ENCODE measurements at places on chromosomes 1 and 21.

GRCh38 chr1:101769520-101769919 lies 227.2 kb downstream of the OLFM3 start:
- DNase-seq = no peak

DNA sequence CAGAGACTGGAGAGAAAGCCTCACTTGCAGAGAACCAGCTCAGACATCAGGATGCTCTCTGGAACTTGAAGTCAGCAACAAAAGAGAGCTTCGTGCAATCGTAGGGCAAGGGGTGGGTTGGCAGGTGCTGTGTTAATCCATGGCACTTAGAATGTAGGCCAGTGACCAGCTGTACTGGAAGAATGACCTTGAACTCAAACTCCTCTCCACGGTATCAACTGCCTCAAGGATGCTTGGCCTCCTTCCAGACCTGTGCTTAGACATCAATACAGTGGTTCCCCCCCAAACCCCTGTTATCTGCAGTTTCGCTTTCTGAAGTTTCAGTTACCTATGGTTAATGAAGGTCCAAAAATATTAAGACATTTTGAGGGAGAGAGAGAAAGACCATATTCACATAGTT lies 6.5 kb downstream of the KANK4 start:
- DNase-seq = no peak

GRCh38 chr1:147794570-147794969 lies 34.2 kb upstream of the GJA5 start:
- DNase-seq = no peak

- DNase-seq = no peak
Measured at GRCh38 chr1:175757381-175758015, 14.1 kb upstream of the TNR start.

DNA sequence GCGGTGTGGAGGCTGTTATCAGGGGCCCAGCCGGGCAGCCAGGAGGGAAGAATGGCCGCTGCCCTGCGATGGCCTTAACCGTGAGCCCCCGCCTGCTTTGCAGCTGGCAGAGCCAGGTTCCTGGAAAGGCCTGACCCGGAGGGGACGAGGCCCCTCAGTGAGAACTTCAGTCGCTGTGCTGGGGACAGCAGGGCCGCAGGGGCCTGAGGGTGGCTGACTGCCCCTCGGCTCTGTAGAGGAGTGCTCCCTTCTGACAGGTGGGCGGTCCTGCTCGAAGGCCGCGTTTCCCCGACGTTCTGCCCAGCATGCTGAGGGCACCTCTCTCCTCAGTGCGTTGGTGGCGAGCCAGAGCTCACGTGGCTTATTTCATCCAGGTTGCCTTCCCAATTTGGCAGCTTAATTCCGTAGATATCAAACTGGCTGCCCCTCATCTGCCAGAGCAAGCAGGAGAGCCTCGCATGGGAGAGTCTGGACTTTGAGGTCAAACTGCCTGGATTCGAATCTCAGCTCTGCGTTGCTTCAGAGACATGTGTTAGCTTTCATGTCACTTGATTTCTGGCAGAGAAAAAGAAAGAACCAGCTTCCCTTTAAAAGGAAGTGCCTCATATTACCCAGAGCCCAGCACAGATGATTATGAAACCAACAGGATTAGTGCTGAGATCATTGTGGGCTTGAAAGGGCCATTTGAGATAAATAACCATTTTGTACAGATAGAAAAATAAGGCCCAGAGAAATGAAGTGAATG lies 239.8 kb downstream of the SDCCAG8 start:
- no peak for DNase-seq

DNA sequence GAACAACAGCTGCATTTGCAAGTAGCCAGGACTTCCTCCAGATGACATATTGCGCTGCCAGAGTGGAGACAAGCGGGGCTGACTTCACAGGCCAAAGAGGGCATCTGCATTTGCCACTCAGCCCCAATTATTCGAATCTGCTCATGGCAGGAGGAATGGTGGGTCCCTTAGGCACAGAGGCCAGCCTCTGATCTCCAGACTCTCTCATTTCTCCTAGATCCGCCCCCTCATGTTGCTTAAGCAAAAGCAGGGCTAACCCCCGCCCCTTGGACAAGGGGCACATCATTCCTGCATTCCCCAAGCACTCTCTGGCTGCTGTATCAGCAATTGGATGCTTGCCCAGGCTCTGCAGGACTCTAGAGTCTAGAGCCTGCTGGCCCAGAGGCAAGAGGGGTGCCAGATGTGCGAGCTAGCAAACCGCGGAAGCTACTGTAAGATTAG lies 262.4 kb downstream of the ST6GALNAC3 start:
- peak; percentile 49 for DNase-seq

DNA sequence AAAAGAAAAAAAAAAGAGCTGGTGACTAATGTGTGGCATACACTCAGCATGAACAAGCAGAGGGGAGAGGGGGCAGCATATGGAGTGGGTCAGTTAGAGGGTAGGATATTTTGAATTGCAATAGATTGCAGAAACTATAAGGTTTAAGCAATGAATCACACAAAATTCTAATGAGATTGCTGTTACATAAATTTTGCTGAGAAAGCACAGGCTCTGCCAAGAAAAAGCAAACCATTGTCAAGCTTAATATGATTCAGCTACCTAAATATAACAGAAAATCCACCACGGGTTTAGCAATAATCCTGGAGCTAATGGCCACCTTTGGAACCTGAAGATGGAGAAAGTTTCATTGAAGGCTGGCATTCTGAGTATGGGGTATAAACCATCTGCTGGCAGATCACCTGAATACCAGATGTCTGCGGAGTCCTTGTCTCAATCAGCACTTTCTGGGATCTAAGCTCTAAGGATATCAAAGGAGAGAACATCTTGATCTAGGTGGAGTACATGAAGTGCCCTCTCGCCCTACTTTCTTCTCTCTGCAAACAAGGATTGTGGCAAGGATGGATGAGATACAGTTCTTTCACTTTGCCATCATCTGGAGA lies 30.3 kb upstream of the ANGPTL7 start:
- no peak for DNase-seq

DNA sequence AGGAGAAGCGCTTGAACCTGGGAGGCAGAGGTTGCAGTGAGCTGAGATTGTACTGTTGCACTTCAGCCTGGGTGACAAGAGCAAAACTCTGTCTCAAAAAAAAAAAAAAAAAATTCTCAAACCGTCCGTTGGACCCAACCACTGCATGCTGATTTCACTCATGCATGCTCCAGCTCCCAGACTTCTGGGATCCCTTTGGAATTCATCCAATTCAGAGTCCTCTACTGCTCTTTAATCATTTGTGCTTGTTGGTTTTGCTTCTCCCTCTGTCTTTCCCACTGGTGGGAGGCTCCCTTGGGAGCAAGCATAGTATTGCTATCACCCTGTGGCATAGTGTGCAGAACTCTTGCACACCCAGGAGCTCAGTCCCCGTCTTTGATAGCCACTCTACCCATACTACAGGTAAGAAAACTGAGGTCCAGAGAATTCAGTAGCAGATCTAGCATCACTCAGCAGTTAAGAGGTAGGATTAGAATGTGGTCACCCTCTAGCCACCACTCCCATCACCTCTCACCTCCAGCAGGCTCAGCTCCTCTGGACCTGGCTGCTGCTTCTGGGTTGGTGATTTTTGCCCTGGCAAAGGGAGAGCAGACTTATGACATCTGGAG lies 3.1 kb upstream of the LMNA start:
- DNase-seq = no peak

- no peak for DNase-seq
Measured at GRCh38 chr1:67464746-67465145, 34.5 kb upstream of the SERBP1 start.

DNA sequence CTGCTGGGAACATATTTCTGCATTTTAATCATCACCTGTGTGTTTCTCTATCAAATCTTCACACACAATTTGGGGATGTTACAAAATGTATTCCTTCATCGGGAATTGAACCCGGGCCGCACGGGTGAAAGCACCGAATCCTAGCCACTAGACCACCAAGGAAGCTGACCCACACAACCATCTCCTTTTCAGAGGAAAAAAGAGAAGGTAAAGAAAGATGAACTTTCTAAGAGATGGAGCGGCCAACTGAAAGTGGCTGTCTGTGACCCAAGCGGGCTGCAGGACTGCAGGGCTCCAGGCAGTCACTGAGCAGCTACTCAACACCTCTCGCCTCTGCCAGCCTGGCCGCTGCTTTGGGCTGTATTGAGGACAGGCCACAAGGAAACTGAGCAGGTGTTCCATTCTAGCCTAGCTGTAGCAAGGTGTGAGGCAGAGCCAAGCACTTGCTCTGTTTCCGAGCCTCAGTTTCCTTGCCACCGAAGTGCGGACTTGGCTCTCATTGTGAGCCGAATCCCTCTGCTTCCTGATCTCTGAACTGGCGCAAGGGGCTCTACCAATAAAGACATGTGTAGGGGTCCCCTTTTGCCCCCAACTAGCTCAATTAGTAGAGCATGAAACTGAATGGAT lies 156.9 kb upstream of the NBPF11 start:
- no peak for DNase-seq

GRCh38 chr21:45806042-45806441 lies 162.5 kb downstream of the PCBP3 start:
- no peak for DNase-seq

GRCh38 chr1:3251099-3251806 lies 182.2 kb downstream of the PRDM16 start:
- no peak for DNase-seq

DNA sequence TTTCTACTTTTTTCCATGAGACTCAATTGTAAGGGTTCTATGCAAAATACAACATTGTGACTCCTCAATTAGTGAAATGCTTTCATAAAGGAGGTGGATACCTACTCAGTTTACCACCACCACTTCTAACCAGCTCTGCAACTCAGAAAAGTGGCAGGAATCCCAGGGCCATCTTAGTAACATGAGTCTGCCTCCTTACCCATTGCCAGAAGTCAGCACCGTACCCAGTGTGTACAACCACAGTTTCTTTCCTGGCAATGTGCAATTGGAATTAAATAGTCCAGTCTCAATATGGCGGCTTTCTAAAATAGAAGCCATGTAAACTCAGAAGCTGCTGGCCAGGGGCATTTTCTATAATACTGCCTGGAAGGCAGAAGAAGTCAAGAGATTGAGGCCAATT lies 32.1 kb downstream of the TESK2 start:
- no peak for DNase-seq

GRCh38 chr1:14439015-14439414 lies 159.5 kb upstream of the KAZN start:
- DNase-seq = no peak

DNA sequence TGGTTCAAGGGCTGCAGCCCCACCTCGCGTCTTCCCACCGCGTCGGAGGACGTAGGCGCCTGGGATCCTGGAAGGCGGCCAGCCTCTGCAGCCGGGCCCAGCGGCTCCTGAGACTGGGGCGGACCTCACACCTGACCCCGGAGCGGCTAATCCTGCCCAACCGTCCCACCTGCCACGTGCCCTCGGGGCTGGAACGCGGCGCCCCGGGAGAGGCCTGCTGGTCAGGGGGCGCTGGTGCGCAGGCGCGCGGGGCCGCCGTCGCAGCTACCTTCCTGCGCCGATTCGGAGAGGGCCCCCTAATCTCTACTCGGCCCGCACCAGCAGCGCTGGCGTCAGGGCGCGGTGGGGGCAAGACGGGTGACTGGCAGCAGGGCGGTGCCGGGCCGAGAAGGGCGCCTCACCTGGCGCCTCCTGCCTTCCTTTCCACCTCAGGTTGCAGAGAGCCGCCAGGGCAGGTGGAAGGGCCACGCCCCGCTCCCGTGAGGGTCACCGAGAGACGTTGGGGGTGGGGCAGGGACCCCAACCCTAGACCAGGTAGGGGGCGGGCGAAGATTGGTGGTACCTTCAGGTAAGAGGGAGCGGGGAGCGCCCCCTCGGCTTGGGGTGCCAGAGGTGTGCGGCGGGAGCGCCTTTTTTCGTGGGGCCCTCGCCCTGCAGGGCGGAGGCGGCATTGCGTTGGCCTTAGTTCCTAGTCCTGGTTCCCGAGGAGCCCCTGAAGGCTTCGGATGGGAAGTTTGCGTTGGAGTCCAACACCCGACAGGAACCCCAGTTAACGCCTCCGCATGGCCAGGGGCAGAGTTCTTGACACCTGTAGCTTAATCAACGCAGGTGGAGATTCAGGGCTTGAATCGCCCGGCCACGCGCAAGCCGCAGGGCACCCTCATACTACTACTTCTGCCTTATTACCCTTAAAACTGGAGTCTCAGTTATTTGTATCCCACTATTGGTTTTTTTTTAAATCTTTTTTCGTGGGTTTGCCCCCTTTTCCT lies at the start of gene TDRD5:
TSS of gene TDRD5 (plus strand) at position 241 of the 989 bp plus-strand sequence. CDS start 784 bp downstream, outside the sequence.
- DNase-seq = no peak

GRCh38 chr1:44225761-44226160 lies 12.5 kb downstream of the DMAP1 start:
- no peak for DNase-seq

- DNase-seq = no peak
Measured at GRCh38 chr1:159122005-159122621, 45.5 kb upstream of the AIM2 start.

DNA sequence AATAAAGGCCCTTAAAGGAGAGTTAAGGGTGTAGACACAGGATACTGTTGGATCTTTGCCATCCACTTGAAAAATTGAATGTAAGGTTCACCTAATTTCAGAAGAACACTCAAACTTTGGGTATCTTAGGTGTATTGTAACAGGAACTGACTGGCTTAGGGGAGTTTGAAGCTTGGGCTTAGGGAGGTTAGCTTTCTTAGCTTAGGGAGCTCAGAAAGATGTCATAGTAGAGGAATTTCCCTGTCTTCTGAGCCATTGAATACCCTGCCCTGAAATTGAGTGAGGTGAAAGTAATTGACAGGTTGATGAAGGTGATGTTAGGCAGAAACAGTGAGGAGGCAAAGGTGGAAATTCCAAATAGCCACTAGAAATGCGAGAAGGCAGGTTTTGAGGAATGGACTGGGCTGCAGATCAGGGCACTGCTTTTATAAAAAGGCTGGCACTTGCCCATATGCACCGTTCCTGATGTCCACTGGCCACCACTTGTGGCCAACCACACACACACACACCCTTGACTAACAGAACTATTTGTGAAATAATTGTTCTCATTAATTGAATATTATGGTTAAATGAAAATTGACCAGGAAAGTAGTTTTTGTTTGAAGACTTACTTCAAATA lies 16.5 kb downstream of the BACH1 start:
- no peak for DNase-seq

- DNase-seq = no peak
Measured at GRCh38 chr1:88149686-88150085, 534.4 kb upstream of the PKN2 start.

- no peak for DNase-seq
Measured at GRCh38 chr1:106925750-106926149, 130.7 kb upstream of the PRMT6 start.

- DNase-seq = no peak
Measured at GRCh38 chr21:43657355-43658087, 1.8 kb downstream of the HSF2BP start.

GRCh38 chr1:202576816-202577215 lies 133.4 kb downstream of the SYT2 start:
- no peak for DNase-seq

GRCh38 chr1:112061901-112062320 lies 72.4 kb upstream of the KCND3 start:
- DNase-seq = no peak

DNA sequence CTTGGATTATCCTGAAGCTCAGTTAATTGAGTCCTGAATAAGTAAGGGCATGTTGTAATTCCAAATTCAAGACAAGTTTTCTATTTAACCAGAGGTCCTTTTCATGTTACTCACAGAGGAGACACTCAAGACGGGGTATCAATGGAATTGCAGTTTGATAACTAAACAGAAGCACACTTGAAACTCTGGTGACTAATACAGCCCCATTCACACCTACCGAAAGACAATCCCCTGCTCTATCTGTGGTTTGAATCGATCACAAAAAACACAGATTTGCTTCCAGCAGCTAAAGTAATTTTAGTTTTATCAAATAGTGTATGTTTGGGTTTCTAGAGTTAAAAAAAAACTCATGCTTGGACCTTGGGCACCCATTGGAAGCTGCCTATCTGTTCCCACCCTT lies 60.4 kb downstream of the TEX35 start:
- no peak for DNase-seq
